ENCODE measurements at places on chromosomes 4 and X.

- H3K4me3 ChIP-seq, result no peak overlapping the region
- no peaks in the 10 kb centered on the region for H3K27me3 ChIP-seq
- H3K4me1 ChIP-seq, result peaks cover 11% of the 10 kb centered on the region
- peaks cover 4% of the 10 kb centered on the region for H3K36me3 ChIP-seq
These were observed 11.9 kb downstream of the EDNRA start for GRCh38 chr4:147492761-147493160.

DNA sequence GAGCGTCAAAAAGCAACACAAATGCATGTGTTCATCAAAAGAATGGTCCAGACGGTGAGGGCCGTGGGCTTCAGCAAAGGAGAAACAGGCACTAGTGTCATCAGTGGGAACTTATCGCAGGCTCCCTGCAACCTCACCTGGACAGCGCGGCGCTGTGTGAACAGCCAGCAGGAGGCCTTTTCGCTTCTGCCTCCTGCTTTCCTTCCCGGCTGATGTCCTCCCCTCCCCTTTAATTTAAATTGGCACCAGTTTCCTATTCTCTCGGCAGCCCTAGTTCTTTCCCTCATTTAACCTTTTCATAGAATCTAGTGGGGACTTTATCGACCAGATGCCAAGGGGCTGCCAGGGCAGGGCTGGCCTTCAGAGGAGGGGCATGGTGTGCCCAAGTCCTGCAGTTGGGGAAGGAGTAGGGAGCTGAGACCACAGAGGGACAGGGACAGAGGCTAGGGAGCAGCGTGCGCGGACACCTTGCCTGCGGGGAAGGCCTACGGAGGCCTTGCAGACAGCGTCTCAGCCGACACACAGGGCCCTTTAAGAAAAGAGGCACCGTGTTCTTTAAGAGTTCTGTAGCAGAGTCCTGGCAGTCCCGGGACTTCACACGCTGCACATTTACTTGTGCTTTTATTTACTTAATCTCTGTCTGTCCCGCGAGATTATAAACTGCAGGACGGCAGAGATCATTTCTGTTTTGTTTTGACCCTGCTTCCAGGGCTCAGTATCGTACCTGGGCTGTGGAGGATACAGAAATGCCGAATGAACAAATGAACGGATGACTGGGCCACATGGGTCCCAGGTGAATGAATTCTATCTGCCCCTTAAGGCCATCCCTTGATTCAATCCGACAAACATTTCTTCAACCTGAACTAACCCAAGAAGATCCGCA is 8.4 kb upstream of the SORBS2 start:
- DNase-seq, result no peak
- no peaks in the 10 kb centered on the region for H3K4me1 ChIP-seq
- no peak overlapping the region for H3K4me3 ChIP-seq

- no peaks in the 10 kb centered on the region for H3K4me1 ChIP-seq
- H3K36me3 ChIP-seq, result no peaks in the 10 kb centered on the region
- H3K27me3 ChIP-seq, result no peaks in the 10 kb centered on the region
These were observed 412.5 kb downstream of the ADAM29 start for GRCh38 chr4:175330652-175331051.

GRCh38 chrX:69077895-69078455 is 87.3 kb downstream of the PJA1 start:
- no peak overlapping the region for H3K27ac ChIP-seq
- H3K4me1 ChIP-seq, result no peaks in the 10 kb centered on the region
- no peaks in the 10 kb centered on the region for H3K36me3 ChIP-seq
- no peaks in the 10 kb centered on the region for H3K27me3 ChIP-seq
- no peak overlapping the region for H3K4me3 ChIP-seq

GRCh38 chrX:115427861-115428410 is 133.0 kb upstream of the PLS3 start:
- H3K27ac ChIP-seq, result no peak overlapping the region
- H3K36me3 ChIP-seq, result no peaks in the 10 kb centered on the region
- no peaks in the 10 kb centered on the region for H3K4me1 ChIP-seq
- no peak for DNase-seq

DNA sequence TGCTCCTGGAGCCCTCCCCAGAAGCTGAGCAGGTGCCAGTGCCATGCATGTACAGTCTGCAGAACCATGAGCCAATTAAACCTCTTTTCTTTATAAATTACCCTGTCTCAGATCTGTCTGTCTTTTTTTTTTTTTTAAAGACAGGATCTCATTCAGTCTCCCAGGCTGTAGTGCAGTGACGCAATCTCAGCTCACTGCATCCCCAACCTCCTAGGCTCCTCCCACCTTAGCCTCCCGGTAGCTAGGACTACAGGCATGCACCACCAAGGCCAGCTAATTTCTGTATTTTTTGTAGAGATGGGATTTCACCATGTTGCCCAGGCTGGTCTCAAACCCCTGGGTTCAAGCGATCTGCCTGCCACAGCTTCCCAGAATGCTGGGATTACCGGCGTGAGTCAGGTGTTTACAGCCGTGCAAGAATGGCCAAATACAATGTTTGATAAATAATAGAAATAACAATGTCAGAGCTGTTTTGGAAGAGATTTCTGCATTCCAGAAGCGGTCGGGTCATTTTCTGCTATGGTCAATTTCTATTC is 68.8 kb downstream of the SLC2A9 start:
- H3K4me3 ChIP-seq, result no peak overlapping the region
- H3K4me1 ChIP-seq, result no peaks in the 10 kb centered on the region
- DNase-seq, result no peak
- H3K36me3 ChIP-seq, result peaks cover 4% of the 10 kb centered on the region

DNA sequence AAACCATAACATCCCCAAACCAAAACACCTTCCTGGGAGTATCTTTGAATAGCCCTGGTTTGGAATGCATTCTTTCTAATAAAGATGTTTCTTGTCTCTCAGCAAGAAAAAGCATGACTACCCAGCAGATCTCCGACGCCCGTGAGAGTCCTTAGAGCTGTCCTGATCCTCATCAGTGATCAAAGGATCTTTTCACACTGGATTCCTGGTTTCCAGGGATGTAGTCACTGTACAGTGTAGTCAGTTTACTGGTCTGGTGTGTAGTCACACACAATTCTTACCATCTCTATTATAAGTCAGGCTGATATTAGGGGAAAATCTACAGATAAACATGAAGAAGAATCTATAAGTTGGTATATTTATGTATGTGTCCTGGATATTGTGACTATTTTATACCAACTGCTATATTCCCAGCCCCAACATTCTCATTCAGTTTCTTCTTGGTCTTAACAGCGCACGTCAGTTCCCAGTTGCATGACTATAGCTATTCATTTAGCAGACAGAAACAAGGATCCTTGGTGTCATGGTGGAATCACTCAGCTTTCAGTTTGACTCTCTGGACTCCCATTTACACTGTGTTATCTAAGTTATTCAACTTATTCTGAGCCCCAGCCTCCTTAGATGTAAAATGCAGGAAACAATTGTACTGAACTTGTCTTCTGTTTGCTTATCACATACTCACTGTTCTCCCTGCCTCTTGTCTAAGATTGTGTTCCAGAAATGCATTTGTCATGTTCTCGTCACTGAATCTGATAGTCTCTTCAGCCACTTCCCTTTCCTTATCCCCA is 68.3 kb downstream of the SLIT2 start:
- no peaks in the 10 kb centered on the region for H3K36me3 ChIP-seq
- no peaks in the 10 kb centered on the region for H3K4me1 ChIP-seq
- H3K27me3 ChIP-seq, result no peaks in the 10 kb centered on the region
- H3K4me3 ChIP-seq, result no peak overlapping the region
- no peak for DNase-seq

Measured in keratinocyte (primary cell).